ENCODE measurements at places on chromosomes 16 and 17.

- DNase-seq, result no peak
Observed at GRCh38 chr17:2111691-2112090, 56.8 kb downstream of the HIC1 start.

DNA sequence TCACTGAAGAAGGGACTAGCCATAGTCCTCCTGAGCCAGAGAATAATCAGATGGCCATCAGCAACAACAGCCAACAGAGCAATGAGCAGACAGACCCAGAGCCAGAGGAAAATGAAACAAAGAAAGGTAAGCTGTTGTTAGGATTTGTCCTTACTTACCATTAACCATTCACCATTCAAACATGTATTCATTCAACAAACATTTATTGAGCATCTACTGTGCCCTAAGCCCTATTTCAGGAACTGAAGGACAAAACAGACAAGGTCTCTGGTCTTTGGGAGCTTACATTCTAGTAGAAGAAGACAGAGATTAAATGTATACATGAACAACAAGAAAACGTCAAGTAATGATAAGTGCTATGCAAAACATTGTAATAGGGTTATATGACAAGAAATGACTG lies 19.3 kb downstream of the OGFOD1 start:
- no peak for DNase-seq

- DNase-seq, result no peak
Observed at GRCh38 chr17:13160296-13160695, 142.5 kb upstream of the ELAC2 start.

DNA sequence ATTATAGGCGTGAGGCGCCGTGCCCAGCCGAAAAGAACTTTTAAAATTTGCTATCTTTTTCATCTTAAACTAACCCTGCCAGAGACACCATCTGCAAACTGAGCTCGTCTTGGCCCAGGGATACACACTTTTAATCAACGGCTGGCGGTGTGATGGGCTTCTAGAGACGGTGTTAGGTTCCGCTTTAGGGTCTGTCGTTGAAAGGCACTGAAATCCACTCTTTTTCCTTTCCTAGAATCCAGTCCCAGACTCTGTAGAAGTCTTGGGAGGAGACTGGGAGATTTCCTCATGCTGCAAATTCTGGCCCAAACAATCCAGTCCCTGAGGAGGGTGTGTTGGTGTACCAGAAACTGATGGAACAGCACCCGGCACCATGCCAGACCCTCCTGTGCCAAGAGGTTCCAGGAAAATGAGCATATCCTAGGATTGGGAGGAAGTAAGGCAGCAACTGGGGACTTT lies 52.0 kb upstream of the TEX2 start:
- DNase-seq, result no peak

DNA sequence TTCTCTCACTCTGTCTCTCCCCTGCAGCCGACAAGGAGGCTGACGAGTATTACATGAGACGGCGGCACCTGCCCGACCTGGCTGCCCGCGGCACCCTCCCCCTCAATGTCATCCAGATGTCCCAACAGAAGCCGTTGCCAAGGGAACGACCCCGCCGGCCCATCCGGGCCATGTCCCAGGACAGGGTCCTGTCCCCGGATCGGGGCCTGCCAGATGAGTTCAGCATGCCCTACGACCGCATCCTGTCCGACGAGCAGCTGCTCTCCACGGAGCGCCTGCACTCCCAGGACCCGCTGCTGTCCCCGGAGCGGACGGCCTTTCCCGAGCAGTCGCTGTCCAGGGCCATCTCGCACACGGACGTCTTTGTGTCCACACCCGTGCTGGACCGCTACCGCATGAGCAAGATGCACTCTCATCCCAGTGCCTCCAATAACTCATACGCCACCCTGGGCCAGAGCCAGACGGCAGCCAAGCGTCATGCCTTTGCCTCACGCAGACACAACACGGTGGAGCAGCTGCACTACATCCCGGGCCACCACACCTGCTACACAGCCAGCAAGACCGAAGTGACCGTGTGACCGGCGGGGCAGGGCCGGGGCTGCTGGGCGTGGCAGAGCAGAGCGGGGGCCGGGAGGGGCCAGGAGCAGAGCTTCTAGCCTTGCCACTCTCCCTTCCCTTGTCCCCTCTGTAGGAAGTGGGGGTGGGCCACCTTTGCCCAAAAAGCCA lies 40.4 kb upstream of the DNAH9 start:
- DNase-seq, result no peak

DNA sequence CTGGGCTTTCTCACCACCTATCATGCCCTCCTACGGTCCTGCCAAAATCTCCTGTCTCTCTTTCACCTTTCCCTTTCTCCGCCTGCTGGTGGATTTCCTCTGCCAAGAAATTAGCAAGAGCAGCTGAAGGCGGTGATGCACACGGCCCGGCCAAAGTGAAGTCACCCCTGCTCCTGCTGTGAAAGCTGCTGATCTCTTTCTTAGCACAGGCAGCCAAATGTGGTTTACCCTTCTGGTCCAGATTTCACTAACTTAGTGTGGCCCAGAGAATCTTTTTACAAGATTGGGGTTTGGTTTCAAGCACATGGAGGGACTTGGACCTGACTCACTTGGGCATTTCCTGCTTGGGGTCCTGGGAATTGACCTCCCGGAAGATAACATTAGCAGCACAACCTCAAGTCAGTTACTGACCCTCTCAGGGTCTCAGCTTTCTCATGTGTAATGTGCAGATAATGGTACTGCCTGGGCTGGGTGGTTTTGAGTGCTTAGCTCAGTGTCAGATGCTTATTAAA lies 155.7 kb downstream of the SOCS1 start:
- DNase-seq, result no peak

DNA sequence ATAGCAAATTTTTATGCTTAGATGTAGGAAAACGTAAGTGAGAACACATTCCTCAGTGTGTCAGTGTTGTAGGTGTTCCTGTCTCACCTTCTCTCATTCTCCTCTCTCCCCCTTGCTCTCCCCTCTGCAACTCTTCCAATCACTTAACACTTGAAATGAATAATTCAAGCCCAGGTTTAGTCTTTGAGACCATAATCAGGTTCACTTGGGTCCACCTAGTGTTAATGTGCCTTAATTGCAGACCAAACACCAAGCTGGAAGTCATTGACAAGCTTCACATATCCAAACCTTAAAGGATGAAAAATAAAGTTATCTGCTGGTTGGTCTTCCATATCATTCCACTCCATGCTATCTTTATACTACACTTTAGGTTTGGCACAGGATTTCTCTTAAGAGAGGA lies 37.0 kb downstream of the STXBP4 start:
- no peak for DNase-seq

GRCh38 chr17:68489919-68490318 lies 22.3 kb upstream of the PRKAR1A start:
- DNase-seq, result no peak

- no peak for DNase-seq
Observed at GRCh38 chr17:71914042-71914441, 206.8 kb upstream of the SOX9 start.

DNA sequence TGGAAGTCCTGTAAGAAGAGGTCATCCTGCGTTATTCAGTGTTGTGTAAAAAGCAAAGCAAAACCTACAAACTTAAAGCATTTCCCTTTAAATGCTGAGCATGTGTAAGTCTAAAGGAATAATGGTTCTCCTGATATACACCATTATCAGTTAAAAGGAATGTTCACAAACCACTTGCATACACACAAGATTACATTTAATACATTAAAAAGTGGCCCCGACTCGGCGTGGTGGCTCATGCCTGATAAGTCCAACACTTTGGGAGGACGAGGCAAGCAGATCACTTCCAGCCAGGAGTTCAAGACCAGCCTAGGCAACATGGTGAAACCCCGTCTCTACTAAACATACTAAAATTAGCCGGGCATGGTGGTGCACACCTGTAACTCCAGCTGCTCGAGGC lies 30.5 kb downstream of the CPPED1 start:
- DNase-seq, result no peak

DNA sequence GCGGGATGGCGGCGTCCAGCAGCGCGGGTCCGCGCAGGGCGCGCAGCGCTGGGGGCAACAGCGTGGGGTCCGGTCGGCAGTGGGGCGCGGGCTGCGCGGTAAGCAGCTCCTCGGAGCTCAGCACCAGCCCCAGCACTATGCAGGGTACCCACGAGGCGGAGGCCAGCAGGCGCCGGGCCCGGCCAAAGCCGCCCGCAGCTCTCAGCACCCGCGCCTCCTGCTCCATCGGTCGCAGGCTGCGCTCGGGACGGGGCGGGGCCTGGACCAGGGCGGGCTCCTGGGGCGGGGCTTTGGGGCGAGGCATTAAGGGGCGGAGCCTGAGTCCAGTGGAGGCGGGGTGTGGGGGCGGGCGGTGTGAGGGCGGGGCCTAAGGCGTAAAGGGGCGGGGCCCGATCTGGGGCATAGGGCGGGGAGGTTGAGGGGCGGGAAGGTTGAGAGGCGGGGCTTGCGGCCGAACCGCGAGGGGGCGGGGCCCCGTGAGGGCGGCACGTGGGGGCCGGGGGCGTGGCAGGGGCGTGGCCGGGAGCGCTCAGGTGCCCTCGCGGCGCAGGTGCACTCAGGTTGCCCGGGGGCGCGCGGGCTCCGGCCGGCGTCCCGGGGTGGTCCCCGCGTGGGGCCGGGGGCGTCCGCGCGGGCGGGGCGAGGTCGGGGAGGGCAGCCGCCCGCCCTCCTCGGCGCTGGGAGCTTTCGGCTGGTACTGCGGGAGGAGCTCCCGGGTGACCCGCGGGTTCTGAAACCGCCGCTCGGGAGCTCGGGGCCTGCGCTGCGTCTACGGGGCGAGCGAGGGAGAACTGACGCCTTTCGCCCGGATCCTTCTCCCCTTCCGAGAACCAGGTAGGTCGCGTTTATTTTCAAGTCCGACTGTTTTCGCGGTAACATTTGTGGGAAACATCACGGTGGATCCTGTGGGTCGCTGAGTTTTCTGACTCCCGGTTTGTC lies 1.4 kb upstream of the SLC22A31 start:
- DNase-seq, result peak; percentile 67

GRCh38 chr17:17462048-17462824 lies 14.6 kb upstream of the MED9 start:
- DNase-seq, result no peak

GRCh38 chr17:75783069-75783783 lies 1.4 kb upstream of the UNK start:
- no peak for DNase-seq

Measured in activated T-cell treated with anti-CD3 and anti-CD28 coated beads for 4 hours (primary cell).